ENCODE measurements at places on chromosomes 11 and 22.

DNA sequence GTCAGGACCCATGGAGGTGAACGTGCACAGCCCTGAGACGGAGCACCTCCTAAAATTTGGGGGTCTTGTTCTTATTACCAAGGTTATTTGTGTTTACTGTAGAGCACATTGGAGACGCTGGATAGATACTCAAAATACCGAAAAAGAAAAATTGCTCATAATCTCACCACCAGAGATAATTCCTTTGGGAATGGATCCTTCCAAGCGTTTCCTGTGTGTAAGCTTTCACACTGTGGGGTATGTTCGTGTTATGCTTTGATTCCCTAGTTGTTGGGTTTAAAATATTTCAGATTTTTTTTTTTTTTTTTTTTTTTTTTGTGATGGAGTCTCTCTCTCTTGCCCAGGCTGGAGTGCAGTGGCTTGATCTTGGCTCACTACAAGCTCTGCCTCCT is 14.1 kb upstream of the MRGPRD start:
- no peak for DNase-seq

DNA sequence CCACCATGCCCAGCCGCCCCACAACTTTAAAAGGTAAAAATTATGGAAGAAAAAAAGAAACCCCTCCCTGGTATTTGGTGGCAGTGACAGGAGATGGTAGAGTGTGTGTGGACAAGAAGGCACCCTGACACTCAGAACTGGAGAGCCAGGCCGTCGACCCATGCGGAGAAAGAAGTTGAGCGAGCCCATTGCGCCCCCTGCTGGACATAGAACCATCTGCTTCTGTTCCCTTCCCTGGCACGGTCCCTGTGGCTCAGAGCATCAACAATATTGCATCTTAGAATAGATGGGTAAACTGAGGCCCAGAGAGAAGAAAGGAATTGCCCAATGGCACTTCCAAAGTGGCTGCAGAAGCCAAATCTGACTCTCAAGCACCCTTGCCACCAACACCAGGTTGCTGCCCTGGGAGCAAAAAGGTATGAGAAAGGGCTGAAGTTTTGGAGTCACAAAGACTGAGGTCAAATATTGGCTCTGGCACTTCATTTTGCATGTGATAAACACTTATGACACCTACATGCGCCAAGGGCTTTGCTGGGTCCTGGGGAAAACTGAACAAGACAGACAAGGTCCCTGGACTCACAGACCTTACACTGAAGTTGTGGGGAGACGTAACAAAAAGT is 8.6 kb downstream of the MRPL11 start:
- peak; percentile 79 for DNase-seq

GRCh38 chr11:121553806-121554205 is 101.0 kb upstream of the SORL1-AS1 start:
- no peak for DNase-seq

- DNase-seq: no peak
These were observed 148.6 kb downstream of the OPCML start for GRCh38 chr11:133383689-133384088.

DNA sequence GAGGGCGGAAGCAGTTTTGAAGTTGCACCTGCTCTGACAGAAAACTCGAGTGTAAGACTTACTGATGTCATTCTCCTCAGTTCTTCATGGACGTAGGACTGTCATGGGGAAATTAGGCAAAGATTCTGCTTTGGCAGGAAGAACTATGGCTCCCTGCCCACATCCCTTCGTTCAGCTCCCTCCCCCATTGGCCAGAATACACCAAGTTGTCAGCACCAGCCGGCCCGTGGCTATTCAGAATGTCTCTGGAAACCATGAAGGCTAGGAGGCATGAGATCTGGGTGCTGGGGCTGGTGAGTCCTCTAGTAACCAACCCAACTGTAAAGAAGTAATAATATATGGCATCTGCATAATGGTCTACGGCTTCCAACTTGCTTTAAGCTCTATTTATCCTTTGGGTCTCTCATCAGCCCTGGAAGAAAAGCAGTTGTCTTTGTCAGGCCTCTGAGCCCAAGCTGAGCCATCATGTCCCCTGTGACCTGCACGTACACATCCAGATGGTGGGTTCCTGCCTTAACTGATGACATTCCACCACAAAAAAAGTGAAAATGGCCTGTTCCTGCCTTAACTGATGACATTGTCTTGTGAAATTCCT is 74.1 kb downstream of the PIWIL4 start:
- DNase-seq: no peak

- no peak for DNase-seq
These were observed 341.1 kb upstream of the LUZP2 start for GRCh38 chr11:24155792-24156191.
